ENCODE measurements at places on chromosomes 6 and 20. TPM values are rescaled to one million over a fixed set of nuclear protein-coding genes. Genes with fewer than 3 reads are reported as not detected.
A peak's percentile ranks its signal among the peaks of the same experiment; 100 is the strongest.

The TINAG gene
- total RNA-seq: not detected

DNA sequence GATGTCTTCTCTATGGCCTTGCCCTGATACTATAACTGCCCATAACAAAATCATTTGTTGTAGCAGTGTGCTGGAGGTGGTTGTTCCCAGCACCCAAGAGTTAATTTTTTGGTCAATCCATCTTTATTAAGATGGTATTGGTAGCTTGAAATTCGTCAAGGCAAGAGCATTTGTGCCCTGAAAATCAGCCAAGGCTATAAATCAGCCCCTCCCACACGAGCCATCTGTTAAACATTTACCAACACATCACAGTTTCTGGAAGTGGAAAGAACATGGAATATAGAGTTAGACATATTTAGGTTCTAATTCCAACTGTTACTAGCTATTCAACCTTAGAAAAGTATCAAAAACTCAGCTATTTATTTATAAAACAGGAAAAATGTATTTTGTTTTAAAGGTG, 888.4 kb upstream of the GJE1 start:
- DNase-seq: no peak

- DNase-seq: no peak
These were observed 26.4 kb downstream of the TRIM27 start for GRCh38 chr6:28897369-28897745.

GRCh38 chr20:31806564-31807355, 12.4 kb upstream of the MYLK2 start:
- no peak for DNase-seq

The CCM2L gene
- total RNA-seq: not detected

The MMP24OS gene
- 6.9 TPM for total RNA-seq

GRCh38 chr20:38536310-38536709, 44.7 kb upstream of the ADIG start:
- DNase-seq: peak; percentile 93

The TREML2 gene
- total RNA-seq: not detected

DNA sequence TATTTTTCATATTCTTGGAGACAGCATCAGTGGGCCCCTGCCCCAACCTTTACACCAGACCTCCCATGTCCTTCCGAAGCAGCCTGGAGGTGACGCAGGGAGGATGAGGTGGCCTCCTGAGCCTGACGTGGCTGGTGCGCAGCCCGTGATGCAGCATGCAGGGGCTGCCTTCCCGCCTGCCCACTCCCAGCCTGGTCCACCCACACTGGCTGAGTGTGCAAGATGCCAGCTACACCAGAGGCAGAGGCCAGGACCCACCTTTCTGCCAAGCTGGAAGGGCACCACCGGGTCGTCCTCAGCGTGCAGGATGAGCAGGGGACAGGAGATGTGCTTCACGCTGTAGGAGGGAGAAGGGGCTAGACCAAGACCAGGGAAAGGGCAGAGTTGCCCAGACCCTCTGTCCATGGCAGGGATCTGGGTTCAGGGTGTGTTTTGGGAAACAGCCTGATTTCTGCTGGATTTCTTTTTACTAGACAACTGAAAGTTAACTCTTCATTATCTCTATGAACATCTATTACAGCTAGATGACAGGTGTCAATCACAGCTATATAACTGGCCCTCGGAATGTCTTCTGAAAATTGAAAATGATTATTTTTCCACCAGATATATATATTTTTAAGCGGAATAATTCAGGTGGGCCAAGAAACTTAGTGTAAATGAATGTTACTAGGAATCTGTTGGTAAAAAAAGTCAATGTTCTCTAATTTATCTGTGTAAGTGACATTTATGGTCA, 55.6 kb downstream of the PYGB start:
- DNase-seq: no peak

- DNase-seq: no peak
These were observed 12.8 kb upstream of the SLC4A11 start for GRCh38 chr20:3251806-3252205.

The LRRN4 gene
- total RNA-seq: not detected

- DNase-seq: no peak
These were observed 29.4 kb upstream of the CDKN1A start for GRCh38 chr6:36649086-36649485.

GRCh38 chr6:15817100-15817499, 154.3 kb upstream of the DTNBP1 start:
- no peak for DNase-seq

The CFAP61 gene
- total RNA-seq: 0.13 TPM

- peak; percentile 56 for DNase-seq
These were observed 279.7 kb downstream of the UST start for GRCh38 chr6:149026530-149026942.

The PPP1R16B gene
- 0.26 TPM for total RNA-seq

DNA sequence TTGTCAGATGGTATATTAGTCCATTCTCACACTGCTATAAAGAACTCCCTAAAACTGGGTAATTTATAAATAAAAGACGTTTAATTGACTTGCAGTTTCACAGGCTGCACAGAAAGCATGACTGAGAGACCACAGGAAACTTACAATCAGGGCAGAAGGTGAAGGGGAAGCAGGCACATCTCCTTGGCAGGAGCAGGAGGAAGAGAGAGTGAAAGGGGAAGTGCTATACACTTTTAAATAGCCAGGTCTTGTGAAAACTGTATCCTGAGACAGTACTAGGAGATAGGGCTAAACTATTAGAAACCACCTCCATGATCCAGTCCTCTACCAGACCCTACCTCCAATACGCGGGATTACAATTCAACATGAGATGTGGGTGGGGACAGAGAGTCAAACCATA, 193.9 kb upstream of the KCNG1 start:
- no peak for DNase-seq

DNA sequence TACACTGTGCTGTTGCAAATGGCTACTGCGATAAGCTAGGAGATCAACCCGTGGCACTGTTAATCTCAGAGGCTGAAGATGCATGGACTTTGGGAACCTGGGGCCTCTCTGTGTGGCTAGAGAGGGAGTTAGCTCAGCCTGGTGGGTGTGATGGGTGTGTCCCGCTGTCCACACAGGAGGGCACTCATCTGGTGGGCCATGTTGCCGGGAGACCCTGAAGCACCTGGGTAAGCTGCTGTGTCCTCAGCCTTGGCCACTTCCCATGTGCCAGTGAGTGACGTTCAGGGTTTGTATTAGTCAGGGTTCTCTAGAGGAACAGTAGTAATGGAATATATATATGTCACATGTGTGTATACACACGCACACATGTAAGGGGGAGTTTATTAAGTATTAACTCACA, 132.7 kb downstream of the ERMARD start:
- no peak for DNase-seq

The PCSK2 gene
- not detected for total RNA-seq

The TTK gene
- total RNA-seq: 0.26 TPM

GRCh38 chr6:16337295-16337975, 99.0 kb downstream of the GMPR start:
- DNase-seq: no peak

GRCh38 chr6:130675072-130675471, 152.1 kb upstream of the SMLR1 start:
- peak; percentile 82 for DNase-seq

DNA sequence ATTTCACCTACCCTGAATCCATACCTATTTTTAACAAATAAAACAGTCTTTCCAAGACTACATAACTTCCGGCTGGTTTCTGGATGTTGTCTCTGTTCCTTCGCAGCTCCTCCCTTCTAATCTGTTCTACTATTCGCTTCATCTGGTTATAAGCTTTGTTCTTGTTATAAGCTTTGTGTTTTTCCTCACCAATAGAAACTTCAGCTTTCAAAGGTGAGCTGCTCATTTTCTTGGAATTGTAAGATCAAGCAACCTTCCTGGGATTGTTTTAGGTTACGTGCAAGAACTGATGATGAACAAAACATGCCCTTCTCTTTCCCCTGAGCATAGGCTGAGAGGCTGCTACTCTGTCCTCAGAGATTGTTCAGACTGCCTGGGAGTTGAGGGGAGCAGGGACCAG, 2.1 kb downstream of the GFOD1 start:
- no peak for DNase-seq

DNA sequence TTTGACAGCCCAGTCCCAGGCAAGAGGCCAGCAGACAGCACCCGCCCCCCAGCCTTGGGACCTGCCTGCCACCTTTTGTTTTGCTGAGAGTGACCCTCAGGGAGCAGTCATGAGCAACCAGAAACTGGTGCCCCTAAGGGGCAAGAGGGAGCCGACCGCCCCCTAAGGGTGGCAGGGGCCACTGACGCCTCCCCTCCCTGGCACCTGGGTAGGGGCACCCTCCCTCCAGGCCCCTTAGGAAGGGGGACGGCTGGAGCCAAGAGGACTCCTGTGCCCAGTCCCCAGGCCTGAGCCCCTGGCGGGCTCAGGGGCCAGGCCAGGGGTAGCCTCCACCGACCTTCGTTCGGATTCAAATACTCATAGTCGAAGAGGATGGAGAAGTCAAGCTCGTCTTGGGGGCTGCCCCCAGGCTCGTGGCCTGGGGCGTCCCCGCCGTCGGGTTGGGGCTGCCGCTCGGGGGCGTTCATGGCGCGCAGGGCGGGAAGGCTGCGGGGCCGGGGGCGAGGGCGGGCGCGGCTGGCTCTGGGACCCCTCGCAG, 417 bp downstream of the NFATC2 start:
- DNase-seq: no peak

The POM121L2 gene
- total RNA-seq: not detected

The SLC4A11 gene
- total RNA-seq: 3.2 TPM

- DNase-seq: no peak
These were observed 238.1 kb downstream of the RNGTT start for GRCh38 chr6:88725111-88725975.

The GPR31 gene
- not detected for total RNA-seq

The ALDH8A1 gene
- 1.1 TPM for total RNA-seq

GRCh38 chr20:50759678-50760077, 28.3 kb downstream of the PARD6B start:
- DNase-seq: no peak

DNA sequence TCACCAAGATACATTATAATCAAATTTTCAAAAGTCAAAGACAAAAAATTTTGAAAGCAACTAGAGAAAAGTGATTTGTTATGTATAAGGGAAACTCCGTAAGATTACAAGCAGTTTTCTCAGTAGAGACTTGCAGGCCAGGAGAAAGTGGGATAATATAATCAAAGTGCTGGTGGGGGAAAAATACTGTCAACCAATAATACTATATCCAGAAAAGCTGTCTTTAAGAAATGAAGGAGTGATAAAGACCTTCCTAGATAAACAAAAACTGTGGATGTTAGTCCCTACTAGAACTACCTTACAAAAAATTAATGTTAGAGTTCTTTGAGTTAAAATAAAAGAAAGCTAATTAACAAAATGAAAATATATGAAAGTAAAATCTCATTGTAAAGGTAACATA, 79.7 kb downstream of the SYNE1 start:
- DNase-seq: no peak

- no peak for DNase-seq
These were observed 188.8 kb downstream of the CD83 start for GRCh38 chr6:14306151-14306906.

The PPT2 gene
- 38.5 TPM for total RNA-seq

The STK4 gene
- total RNA-seq: 34.8 TPM

The KCNK15 gene
- total RNA-seq: 0.26 TPM

DNA sequence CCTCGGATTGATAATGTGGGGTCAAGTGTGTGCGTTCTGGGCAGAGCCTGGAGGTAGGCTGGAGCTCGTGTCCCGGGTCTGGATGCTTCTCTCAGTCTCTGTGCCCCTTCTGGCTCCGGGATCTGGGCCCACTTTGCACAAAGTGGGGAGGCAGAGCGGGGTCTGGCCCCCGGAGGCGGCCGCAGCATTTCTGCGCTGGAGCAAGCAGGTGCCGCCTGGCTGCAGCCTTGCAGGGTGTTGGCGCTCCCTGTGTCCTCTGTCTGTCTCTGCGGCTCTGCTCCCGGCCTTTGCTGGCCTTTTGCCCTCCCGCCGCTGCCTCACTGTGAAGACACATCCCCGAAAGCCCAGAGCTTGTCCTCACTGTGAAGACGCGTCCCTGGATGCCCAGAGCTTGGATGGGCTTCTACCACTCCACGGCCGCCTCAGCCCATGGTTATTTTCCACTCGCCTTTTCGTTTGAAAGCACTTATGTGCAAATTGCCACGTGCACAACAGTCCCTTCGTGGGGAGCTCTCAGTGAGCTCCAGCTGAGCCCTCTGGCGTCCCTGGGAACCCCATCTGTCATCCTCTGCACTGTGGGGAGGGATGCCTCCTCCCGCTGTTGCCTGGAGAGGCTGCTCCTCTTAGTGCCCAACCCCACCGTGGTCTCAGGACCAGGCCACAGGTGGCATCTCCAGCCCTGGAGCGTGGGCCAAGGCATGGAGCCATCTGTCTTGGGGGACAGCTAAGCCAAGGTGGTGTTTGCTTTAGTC, 17.4 kb downstream of the SLCO4A1 start:
- DNase-seq: no peak

- DNase-seq: no peak
These were observed 22.7 kb upstream of the CD2AP start for GRCh38 chr6:47454713-47455396.

The USP49 gene
- 1.5 TPM for total RNA-seq

DNA sequence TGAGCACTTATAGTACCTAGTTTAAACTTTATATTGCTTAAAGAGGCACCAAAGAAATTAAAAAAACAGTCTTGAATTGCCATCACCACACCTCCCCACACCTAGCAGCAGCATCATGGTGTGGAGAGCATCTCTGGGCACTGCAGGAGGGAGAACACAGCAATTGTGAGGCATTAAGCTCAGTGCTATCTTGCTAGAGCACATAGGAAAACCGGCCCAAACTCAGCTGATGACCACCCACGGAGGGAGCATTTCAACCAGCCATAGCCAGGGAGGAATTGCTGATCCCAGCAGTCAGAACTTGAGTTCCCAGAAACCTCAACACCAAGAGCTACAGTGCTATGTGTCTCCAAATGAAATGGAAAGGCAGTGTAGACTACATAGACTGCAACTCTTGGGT, 19.5 kb upstream of the DEFB113 start:
- DNase-seq: no peak

GRCh38 chr6:28090917-28091586, 10.7 kb downstream of the ZNF165 start:
- no peak for DNase-seq

The PIGU gene
- total RNA-seq: 5.5 TPM

- DNase-seq: no peak
These were observed 180.5 kb upstream of the OPRM1 start for GRCh38 chr6:153858529-153858928.

The ARMH2 gene
- total RNA-seq: not detected

- no peak for DNase-seq
These were observed 68.2 kb downstream of the IRAK1BP1 start for GRCh38 chr6:78935553-78935952.
